ENCODE measurements at places on chromosomes 16 and 17.

DNA sequence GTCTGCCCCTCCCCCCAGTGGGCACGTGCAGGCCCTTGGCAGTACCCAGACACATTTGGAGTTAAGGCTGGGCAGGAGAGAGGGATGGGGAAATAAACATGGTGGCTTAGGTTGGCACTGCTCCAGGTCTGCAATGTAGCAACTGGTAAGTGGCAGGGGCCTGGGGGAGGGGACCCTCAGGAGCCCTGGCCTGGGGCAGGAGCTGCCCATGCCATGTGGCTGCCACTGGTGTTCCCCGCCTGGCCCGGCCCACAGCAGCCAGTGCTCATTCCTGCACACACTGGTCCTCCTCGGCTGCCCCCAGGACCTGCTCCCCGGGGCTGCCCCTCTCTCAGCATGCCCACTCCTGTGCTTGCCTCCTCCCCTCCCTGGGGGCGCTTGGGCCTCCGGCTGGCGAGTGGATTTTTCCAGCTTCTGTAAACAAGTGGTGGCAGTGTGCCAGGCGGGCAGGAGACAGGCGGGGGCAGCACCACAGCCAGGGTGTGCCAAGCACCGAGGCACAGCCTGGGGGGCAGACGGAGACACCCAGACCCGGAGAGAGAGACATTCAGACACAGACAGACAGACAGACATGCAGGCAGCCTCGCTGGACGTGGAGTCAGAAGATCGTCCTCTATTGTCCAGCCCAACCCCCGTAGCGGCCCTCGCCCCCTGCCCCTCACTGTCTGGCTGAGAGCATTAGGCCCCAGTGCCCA lies 9.4 kb downstream of the THRA start:
- DNase-seq, result no peak

DNA sequence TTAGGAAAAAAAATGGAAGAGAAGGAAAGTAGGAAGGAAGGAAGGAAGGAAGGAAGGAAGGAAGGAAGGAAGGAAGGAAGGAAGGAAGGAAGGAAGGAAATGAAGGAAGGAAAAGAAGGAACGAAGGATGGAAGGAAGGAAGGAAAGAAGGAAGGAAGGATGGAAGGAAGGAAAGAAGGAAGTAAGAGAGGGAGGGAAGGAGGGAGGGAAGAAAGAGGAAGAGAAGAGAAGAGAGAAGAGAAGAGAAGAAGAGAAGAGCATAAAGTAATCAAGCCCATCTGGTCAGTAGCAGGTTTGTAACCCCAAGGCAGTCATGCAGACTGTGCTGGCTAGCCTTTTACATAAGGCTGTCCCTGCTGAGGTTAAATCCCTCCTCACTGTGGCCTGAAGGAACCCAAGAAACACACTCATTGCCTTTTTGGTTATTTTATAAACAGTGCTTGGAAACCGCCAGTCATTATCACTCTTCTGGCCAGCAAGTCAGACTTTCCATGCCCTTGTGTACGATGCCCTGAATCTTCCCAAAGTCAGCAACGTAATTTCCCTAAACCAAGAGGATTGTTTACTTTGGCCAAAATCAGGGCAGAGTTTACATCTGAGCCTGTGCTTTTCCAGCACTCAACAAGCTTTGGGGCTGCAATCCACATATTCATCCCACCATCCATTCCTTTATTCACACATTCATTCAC lies 409.6 kb upstream of the MAF start:
- DNase-seq, result no peak

DNA sequence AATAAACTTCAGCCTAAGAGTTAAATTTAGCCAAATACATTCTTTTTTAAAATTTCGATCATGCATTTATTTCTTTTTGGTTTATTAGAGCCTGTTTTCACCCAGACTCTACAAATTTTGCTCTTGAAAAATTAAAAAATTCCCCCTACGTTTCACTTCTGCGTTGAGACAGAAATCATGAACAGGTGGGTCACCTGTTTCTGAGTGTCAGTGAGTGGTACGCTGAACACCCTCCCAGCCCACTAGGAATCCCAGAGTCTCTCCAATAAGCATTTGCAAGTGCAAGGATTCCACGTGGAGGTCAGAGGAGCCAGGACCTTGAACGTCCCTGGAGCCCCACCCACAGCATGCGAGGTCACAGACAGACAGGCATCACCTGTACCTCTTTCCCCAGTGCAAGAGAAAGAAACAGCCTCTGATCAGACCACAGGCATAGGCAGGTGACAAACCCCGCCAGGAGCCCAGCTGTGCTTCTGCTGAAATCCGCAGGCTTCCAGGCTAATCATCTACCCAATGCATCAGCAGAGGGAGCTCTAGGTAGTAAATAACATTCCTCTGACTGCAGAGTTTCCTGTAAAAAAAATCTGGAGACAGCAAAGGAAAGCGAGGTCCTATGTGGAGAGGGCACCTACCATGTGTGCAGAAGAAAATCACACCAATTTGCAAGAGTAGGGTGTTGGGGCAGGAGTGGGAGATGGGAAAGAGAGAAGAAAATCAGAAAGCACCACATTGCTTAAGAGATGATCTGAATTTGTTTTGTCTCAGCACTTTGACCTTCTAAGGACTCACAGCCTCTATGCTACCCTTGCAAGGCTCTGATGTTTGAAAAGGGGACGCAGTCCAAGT lies 5.9 kb upstream of the XYLT1 start:
- DNase-seq, result no peak

DNA sequence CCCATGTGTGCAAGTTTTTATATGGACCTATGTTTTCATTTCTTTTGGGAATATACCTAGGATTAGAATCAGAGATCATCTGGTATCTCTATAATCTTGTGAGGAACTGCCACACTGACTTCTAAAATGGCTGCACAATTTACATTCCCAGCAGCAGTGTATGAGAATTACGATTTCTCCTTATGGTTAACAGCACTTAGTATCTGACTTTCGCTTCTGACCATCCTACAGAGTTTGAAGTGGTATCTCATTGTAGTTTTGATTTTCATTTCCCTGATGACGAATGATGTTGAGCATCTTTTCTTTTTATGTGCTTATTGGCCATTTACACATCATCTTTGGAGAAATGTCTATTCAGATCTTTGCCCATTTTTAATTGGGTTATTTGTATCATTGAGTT lies 10.0 kb downstream of the C16orf96 start:
- DNase-seq, result no peak

DNA sequence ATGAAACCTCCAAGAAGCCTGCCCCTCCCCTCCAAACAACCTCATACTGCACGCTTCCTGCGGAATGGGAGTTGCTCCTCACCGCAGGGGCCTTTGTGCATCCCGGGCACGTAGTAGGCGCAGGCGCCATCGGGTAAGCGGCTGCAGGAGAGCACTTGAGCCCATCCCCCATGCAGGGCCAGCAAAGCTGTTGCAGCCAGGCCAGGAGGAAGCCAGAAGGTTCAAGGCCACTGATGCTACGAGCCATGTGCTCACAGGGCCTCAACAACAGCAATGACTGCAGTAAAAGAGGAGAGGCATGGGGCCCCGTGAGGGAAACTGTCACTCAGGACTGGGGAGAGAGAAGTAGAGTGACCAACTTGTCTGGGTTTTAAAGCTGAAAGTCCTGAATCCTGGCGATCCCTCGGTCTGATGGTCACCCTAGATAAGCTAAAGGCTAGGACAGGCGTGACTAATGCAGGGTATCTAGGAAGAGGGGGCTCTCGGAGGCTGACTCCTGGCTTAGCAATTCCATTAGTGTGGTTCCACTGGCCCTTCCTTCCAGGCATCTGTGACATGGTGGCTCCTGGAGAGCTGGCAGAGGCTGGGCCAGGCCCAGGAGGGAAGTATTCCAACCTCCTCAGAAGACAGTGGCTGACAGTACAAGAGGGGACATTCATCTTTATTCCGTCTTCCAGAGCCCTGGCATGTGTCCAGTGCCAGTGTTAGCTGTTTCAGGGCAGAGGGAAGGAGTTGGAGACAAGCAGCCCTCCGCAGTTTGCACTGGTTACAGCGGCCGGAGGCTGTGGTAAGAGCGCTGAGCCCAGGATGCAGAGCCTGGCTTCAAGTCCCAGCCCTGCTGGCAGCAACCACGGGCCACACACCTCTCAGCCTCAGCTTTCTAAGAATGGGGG lies 20.8 kb downstream of the GOSR2 start:
- no peak for DNase-seq

- DNase-seq, result no peak
Observed at GRCh38 chr17:46135879-46136563, 57.2 kb downstream of the KANSL1 start.

DNA sequence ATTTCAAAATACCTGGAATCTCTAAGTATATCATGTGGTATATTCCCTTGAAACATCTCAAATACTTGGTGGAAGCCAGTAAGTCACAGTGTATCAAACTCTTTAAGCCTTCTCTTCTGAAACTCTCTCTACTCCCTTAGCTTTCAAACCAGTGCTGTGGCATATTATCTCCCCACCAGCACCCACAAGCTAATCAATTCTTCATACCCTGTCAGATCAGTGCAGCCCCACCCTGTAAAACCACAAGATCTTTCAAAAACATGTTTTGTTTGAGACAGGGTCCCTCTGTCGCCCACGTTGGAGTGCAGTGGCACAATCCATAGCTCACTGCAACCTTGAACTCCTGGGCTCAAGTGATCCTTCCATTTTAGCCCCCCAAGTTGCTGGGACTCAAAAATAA lies 91.6 kb upstream of the C17orf78 start:
- DNase-seq, result no peak

GRCh38 chr17:8101721-8102120 lies 14.2 kb upstream of the ALOX12B start:
- no peak for DNase-seq

DNA sequence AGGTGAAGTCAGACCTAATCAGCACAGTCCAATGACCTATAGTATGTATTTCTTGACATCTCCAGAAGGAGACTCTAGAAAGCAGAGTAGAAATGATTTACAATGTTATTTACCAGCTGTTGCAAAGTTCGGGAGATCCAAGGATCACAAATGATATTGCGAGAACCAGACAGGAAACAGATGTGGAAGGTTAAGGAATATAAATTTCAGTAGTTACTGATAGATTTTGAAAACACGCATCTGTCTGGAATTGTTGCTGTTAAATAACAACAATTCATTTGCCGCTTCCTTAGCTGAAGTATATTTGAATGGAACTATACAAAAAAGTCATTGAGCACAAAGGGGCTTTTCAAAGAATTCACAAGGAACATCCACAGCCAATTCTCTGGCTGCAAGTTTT lies 72.0 kb downstream of the STXBP4 start:
- no peak for DNase-seq

GRCh38 chr16:359067-359763 lies 6.7 kb upstream of the AXIN1 start:
- no peak for DNase-seq

GRCh38 chr17:40553694-40554534 lies 11.4 kb downstream of the CCR7 start:
- DNase-seq, result no peak

DNA sequence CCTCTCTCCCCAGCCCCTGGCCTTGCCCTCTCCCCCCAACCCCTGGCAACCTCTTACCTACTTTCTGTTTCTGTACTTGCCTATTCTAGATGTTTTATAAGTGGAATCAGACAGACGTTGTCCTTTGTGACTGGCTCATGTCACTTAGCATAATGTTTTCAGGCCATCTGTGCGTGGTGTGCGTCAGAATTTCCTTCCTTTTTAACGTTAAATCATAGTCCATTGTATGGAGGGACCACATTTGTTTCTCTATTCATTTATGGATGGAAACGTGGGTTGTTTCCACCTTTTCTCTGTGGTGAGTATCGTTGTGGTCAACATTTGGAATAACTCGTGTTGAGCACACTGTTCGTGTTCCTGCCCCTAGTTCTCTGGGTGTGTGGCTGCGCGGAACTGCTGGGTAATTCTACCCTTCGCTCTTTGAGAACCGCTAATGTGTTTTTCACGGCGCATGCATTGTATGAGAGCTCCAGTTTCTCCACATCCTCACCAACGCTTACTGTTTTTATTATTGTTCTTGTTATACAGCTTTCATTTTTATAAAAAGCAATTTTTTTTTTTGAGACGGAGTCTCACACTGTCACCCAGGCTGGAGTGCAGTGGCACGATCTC lies 26.3 kb downstream of the ACTG1 start:
- DNase-seq, result no peak

- DNase-seq, result no peak
Observed at GRCh38 chr16:67393111-67393787, at the start of gene TPPP3. TSS of gene TPPP3 (minus strand) at chr16:67393498. CDS start at chr16:67391111, 2,387 bp downstream.

DNA sequence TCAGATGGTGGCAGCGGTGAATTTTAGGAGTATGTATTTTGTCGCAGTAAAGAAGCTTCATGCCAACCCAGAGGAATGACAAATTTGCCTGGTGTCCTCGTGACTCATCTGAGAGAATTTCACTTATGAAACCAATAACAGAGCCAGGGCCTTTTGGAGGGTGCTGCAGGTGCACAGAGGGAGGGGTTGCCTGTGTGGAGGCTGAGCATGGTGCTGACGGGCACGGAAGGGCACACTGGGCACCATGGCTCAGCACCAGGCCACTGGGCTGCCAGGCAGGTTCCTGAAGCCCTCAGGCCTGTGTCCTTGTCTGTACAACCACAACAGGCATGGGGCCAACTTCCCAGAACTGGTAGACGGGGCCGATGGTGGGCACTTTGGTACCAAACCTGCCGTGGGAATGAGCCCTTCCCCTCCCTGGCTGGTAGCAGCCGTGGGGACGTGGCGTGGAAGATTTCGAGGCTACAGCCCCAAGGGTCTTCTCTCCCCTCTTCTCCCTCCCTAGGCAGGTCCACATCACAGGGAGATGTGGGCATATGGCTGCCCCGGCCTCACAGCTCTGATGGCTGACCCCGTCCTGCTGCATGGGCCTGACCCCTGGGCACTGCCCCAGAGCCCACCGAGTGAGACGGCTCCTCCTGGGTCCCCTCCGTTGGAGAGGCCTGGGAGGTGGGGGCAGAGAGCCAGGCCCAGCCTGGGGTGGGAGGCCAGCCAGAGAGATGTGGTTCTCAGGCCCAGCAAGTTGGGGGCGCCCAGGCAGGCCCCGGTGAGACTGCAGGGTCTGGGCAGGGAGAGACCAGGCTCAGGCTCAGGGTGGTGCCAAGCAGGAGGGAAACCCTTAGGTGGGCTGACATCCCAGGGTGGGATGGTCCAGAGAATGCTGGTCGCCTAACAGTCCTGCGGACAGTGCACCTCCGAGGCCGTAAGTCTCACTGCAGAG lies 30.2 kb upstream of the ZNF469 start:
- DNase-seq, result no peak

DNA sequence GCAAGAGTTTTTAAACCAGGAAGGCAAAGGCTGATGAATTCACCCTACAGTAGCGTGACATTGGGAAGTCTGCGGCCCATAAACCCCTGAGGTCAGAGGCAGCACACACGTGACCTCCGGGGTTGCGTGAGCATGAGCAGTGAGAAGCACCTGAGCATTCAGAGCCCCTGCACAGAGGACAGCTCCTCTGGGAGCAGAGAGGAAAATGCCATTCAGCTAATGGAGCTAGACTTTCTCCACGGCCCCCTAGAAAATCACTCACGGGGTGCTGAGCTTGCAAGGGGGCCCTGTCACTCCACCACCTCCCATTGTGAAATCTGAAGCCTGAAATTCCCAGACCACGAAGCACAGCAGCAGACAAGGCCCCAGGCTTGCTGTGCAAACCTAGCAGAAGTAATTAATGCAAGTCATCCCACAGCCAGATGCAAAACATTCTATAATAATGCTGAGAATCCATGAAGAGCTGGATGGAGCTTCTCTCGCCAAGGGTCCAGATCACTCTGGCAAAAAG lies 114.9 kb upstream of the RCVRN start:
- DNase-seq, result no peak
